ENCODE measurements at places on chromosomes 11 and 22.

DNA sequence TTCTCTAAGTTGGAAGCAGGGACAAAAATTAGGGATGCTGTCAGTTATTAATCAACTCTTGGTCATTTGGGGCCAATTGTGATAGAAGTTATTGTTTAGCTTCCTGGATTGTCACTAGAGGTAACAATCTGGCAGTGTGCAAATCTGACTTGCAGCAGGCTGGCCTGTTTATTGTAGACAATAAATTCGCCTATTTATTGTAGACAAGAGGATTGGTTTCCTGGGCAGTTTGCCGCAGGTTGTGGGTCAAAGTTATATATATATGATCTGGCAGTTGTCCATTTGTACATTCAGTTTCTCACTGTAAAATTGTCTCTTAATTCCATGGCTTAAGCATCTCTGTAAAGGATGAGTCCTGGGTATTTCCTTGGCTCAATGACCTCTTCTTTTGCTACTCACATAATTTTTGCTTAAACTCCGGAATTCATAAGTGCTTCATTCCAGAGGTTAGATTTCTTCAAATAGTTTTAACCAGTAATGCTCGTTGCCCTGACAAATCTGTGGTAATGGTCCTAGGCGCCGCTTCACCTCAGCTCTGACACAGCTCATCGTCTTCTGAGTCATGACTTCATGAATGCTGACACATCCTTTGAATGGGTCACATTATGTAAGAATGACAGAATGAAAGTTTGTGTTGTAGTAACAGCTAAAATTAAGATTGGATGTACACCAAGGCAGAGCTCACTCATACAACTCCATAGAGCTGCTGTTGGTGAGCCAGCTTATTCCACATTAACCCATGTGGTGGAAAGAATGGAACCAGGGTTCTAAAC, 7.8 kb upstream of the MMP3 start:
- peak; percentile 72 for DNase-seq

GRCh38 chr11:38498721-38499120, 1900.7 kb upstream of the RAG2 start:
- DNase-seq: no peak

DNA sequence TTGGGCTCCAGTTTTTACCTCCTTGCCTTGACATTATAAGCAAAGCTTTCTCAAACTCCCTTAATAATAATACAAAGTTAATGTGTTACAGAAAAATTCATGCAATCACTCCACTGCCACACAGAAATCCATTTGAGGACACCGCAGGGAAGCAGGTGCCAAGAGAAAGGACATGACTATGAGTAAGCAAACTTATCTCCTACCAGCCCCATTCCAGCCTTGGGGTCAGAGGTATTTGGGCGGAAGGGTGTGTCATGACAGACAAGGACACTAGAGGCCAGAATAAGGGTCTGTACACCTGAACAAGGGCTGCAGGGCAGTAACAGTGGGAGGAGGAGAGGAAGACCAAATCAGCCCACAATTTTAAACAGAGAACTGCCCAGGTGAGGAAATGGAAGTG, 5.9 kb downstream of the GNG3 start:
- no peak for DNase-seq

DNA sequence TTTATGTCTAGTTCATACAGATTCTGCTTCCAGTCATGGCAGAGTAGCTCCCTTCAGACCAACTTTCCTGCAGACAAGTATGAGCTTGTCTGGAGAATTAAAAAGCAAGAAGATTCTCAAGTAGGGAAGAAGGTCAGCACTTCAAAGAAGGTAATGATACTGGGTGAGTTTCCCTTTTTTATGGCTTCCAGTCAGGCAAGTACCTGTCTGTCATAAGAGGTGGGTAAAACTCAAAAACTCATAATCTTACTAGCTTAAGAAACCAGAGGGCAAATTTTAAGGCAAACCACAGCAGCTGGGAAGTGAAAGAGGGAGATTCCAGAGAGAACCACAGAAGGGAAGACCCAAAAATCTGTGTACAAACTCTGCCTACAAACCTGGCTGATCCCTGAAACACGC, 54.2 kb downstream of the DENND5A start:
- DNase-seq: no peak

GRCh38 chr22:37051391-37052385, at the start of gene KCTD17:
Gene KCTD17, plus strand, starts transcription at chr22:37051742. Its CDS starts 19 bp downstream, at chr22:37051761.
- peak; percentile 15 for DNase-seq
